ENCODE measurements at places on chromosomes 5 and 9.
A peak's percentile ranks its signal among the peaks of the same experiment; 100 is the strongest.

- no peak for DNase-seq
Observed at GRCh38 chr5:95771892-95772291, 40.8 kb downstream of the RHOBTB3 start.

GRCh38 chr5:65050140-65050539 is 281.4 kb downstream of the CWC27 start:
- DNase-seq, result no peak

- no peak for DNase-seq
Observed at GRCh38 chr5:1214936-1215220, 10.3 kb upstream of the SLC6A18 start.

DNA sequence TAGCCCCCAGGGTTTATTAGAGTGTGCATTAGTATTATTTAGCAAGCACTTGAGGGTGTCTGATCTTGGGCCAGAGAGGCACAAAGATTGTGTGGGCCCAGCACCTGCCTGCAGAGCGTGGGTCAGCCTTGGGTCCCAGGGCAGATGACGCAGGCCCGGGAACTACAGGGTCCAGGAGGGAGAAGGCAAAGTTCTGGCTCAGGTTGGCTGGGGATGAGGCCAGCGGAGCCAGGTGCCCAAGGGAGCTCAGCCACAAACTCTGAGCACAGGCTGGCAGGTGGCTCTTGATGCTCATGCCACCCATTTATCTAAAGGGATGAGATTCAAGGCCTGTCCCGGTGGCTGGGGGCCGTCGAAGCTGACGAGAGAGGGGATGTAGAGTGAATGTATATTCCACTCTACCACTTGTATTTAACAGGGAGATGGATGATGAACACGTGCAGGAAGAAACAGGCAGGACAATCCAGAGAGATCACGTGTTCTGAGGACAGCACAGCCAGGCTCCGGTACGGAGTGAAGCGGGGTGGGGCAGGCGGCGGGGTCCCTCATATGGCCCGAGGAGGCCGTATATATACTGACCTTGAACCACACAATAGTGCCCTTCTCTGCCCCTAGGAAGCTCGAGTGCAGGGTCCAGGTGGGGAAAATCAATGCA is 818 bp upstream of the OBP2A start:
- no peak for DNase-seq

DNA sequence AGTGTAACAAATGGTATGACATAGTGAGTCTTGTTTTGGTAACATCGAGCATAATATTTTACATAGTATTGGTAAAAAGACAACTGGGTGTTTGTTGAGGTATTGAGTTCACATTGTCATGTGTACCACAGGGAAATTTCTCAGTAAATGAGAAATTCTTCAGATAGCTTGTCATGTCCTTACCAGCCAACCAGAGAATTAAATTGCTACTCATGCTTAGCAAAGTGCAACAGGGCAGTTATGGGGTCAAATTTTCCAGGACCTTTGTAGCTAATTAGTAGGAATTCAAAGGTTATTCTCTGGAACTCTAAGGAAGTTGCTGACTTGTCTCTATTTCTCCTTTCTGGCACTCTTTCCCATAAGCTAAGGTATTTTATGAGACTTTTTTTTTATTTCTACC is 595.7 kb downstream of the EFNA5 start:
- DNase-seq, result no peak

GRCh38 chr5:67160272-67160671 is 36.3 kb downstream of the CD180 start:
- no peak for DNase-seq

GRCh38 chr5:88503041-88503345 is 234.3 kb upstream of the TMEM161B start:
- no peak for DNase-seq

DNA sequence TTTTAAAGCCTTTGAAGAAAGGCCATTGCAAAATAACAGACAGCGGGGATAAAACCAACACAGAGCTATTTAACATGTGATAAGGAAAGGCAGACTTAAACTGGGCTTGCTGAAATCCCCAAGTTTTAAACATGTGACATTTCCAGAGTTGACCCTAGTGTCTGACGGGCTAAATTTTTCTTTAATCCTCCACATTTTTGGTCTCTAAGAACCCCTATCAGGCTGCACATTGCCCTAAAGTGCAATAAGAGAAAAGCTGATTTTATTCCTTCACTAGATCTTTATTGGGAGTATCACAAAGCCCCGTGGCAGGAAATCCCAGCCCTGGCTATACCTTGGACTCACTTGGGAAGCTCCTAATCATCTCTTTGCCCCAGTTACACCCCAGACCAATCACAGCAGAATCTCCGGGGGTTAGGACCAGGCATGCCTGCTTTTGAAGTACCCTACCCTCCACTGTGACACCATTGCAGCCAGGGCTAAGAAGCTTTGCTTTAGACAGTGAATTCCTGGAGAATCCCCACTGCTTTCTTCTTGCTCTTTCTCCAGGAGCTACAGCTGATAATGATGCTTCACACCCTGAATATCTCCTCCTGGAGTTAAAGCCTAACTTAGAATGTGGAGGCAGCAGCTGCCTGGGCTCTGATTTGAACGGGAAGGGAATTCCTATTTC is 20.1 kb upstream of the COL15A1 start:
- no peak for DNase-seq

- DNase-seq, result no peak
Observed at GRCh38 chr5:135162661-135163265, 128.7 kb upstream of the PITX1 start.

GRCh38 chr9:125497906-125498305 is 209.1 kb downstream of the MAPKAP1 start:
- no peak for DNase-seq

GRCh38 chr5:44900273-44900954 is 91.7 kb downstream of the MRPS30 start:
- DNase-seq, result no peak

- peak; percentile 12 for DNase-seq
Observed at GRCh38 chr9:128159522-128159783, 612 bp upstream of the BBLN start.

DNA sequence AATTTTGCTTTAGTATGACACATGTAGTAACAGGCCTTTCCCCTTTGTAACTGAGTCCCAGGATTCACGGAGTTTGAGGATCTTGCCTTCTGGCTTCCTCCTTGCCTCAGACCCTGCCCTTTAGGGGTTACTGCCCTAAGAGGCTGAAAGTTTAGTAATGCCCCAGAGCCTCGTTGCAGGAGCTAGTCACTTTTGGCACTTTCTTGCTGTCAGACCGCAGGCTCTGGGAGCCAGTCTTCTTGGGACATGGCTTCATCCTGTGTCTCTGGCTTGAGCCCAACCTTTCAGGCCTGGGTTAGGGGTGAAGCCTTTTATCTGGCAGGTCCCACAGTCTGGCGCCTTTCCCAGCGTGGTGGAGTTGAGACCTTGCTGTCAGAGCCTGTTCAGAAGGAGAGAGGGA is 185.6 kb upstream of the DMRT1 start:
- DNase-seq, result no peak

DNA sequence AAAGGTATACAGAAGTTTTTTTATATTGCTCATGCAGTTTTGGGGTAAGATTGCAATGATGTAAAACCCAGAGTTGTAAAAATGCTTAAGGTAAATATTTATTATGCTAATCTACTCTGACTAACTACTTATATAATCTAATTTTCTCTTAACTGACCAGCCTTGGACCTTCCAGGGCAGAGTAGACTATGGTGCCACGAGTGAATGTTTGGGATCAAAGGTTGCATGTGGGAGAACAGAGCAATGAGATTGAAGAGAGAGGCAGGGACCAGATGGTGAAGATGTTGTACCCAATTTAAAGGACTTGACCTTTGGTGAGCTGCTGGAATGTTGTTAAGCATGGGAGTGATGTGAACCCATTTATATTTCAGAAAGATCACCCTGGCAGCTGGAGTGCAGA is 34.8 kb upstream of the PANK3 start:
- no peak for DNase-seq

DNA sequence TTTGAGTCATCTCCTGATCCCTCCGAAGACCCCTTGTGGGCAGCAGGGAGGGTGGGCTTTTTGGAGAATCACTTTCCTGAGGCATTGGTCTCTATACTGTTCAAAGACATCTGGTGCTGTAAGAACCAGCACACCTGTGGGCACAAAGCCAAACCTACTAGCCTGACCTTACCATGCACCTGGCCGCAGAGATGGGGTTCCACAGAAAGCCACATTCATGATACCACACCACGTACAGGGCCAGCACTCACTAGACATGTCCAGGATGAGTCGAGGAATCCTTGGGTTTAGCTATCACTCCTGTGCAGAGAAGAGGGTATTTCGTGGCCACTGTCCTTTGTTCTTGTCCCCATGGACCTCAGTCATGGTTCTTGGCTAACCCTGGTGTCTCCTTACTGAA is 203.4 kb downstream of the CACNA1B start:
- no peak for DNase-seq

GRCh38 chr5:146919304-146919703 is 40.7 kb upstream of the PPP2R2B start:
- no peak for DNase-seq

DNA sequence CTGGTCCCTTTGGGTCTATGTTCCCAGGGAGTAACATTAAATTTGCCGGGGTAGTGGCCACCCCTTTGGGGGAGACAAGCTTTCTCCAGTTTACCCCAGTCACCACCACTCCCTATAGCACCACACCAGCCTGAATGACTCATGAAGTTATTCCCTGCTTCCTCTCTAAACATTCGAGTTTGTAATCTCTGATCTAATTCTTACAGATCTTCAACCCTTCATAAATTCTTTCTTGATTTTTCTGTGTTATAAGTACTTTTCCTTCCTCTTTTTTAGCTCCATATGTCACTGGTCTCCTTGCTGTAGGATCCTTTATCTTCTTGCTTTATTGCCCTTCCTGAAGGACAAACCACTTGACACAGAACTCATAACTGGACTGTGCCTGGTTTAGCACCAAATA is 55.6 kb downstream of the GNA14 start:
- no peak for DNase-seq

- no peak for DNase-seq
Observed at GRCh38 chr9:131714161-131714646, 25.7 kb downstream of the RAPGEF1 start.

- DNase-seq, result no peak
Observed at GRCh38 chr5:97929383-97929782, 746.3 kb upstream of the RIOK2 start.

DNA sequence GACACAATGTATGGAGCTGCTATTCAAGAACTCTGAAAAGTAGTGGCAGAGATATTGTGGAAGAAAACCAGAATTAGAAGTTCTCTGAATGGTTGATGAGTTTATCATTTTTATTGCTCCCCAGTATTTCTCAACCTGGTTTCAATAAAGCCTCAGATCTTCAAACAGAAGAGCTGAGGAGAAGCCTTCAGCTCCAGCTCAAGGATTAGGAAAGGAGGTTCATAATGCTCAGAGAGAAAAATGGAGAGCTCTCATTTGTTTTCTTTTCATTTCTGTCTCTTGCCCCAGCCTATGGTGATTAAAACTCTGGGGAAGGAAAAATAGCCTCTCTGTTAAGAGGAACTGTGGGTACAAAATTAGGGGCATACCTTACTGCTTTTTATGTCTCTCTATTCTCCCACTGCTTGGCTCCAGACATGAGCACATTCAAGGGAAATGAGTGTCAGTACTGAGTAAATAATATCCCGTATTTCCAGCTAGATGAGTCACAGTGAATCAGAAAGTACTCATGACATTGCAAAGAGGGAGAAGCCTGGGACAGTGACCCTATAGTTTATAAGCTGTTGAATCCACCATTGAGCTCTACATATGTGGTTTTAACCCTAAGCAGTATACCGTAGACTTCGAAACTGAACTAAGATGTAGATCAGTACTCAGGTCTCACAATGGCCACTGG is 138.1 kb downstream of the EMB start:
- DNase-seq, result no peak

GRCh38 chr5:107469485-107470294 is 201.0 kb downstream of the EFNA5 start:
- DNase-seq, result no peak

DNA sequence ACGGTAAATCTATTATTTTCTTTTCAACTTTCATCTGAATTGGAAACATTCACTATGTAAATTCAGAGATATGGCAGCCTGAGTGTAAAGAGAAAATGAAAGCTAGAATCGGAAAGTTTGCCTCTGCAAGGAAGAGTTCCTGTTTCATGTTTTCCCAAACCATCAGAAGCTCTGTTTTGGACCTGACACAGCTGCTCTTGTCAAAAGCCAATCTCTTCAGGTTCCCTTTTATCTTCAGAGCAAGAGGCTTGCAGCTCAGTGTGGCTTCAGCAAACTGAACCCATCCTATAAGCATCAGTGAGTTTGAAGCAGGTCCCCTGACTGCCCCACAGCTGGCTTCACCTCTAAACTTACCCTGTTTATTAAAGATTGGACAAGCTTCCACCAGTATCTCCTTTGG is 1099.7 kb downstream of the DTWD2 start:
- DNase-seq, result no peak

DNA sequence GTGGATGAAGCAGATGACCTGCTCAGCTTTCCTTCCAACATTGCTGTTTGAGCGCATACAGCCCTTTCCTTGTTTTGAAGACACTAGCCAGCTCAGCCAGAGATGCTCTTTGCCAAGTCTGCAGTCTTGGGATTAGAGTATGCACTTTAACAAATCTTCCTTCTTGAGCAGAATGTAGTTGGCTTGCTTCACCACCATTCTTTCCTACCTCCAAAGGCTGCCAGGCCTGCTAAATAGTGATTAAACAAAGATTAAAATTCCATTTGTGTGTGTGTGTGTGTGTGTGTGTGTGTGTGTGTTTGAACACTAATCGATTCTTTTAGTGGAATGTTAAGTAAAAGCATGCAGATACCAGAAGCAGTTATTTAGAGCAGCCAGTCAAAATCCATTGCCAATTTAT is 97.6 kb downstream of the GALNT10 start:
- no peak for DNase-seq

DNA sequence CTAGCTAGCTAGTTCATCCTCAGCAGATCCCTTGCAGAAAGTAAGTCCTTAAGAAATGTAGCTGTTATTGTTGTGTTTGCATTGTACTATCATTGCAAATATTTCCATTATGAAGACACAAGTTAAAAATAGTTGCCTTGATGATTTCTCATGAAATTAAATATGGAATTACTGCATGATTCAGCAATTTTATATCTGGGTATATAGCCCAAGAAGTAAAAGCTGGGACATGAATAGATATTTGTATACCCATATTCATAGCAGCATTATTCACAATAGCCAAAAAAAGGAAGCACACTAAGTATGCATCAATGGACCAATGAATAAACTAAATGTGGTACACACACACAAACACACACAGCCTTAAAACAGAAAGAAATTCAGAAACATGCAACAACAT is 6.8 kb downstream of the IFNB1 start:
- no peak for DNase-seq

DNA sequence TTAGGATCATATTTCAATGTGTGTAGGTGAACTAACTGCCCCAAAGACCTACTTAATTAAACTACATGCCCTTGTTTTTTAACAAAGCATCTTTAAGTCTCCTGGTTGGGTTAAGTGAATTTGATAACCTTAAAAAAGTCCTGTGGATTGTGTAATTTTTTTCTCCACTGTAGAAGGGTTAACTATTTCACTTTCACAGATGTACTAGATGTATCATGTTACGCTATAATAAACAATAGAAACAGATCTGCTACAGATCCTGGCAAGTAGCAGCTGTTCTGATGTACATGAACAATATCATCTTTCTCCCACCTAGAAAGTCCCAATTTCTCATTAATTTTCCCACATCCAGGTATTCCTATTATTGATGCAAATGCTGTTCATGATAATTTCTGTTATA is 18.9 kb downstream of the KIF24 start:
- DNase-seq, result no peak
